ENCODE measurements at places on chromosomes 1 and 21.

GRCh38 chr1:93829061-93829460, 49.9 kb downstream of the DNTTIP2 start:
- H3K27me3 ChIP-seq: no peaks in the 10 kb centered on the region
- H3K36me3 ChIP-seq: peaks cover 5% of the 10 kb centered on the region
- DNase-seq: no peak
- peaks cover 20% of the 10 kb centered on the region for H3K4me1 ChIP-seq
- no peak overlapping the region for H3K4me3 ChIP-seq
- no peak overlapping the region for H3K27ac ChIP-seq

DNA sequence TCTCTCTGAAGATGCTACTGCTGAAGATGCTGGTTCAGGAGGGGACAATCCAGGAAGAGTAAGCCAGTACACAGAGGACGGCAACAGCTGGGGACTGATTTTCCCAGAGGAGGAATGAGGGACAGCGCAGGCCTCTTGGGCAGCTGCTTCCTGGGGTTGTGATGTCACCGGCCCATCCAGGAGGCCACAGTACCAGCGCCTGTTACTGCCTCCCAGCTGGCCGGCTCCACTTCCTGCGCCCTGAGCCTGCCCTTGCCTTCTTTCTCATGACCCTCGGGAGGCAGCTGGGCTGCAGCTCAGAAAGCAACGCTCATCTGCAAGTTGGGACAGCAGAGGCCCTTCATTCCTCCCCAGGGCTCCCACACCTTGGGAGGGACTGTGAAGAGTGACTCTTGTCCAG, 21.9 kb upstream of the ID3 start:
- H3K27me3 ChIP-seq: no peaks in the 10 kb centered on the region
- no peak overlapping the region for H3K27ac ChIP-seq
- peaks cover 34% of the 10 kb centered on the region for H3K4me1 ChIP-seq
- H3K4me3 ChIP-seq: no peak overlapping the region
- H3K36me3 ChIP-seq: no peaks in the 10 kb centered on the region

DNA sequence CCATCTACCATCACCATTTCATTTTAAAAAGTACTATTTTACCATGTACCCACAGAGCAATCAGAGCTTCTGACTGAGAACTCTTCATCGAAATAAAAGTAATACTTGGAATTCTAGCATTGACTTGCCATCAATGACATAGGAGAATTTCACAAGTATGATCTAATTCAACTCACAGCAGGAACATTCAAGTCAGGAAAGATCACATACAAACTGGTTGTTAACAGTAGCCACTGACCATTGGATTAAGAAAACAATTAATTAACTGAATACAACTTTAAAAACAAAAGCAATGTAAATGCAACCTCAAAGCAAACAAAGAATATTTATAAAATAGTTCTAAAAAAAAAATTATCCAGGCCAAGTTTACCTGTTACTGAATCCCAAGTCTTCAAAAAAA, 18.8 kb downstream of the RNF115 start:
- DNase-seq: no peak
- no peaks in the 10 kb centered on the region for H3K27me3 ChIP-seq
- peaks cover 26% of the 10 kb centered on the region for H3K4me1 ChIP-seq
- H3K4me3 ChIP-seq: no peak overlapping the region
- H3K27ac ChIP-seq: no peak overlapping the region

DNA sequence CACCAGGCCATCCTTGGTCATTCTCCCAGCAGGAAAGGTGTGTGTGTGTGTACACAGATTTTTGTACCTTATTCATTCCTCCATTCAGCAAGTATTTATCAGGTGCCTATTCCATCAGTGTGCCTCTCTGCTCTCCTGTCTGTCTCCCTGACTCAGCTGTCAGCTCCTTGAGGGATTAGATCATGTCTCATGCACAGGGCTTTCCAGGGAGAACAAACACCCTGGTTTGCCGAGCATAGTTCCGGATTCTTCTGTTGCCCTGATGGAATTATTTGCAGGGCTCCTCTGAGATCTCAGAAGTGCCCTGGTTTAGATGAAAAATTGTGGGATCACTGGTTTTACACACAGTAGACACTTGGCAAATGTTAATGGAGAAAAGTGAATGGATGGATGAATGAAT, 8.1 kb upstream of the SDHB start:
- no peak overlapping the region for H3K4me3 ChIP-seq
- no peak overlapping the region for H3K27ac ChIP-seq
- no peaks in the 10 kb centered on the region for H3K27me3 ChIP-seq
- no peaks in the 10 kb centered on the region for H3K36me3 ChIP-seq
- no peak for DNase-seq

GRCh38 chr1:10495475-10495817, 20.7 kb downstream of the PEX14 start:
- no peak overlapping the region for H3K4me3 ChIP-seq
- H3K27ac ChIP-seq: no peak overlapping the region
- H3K4me1 ChIP-seq: peaks cover 4% of the 10 kb centered on the region
- no peak for DNase-seq
- H3K27me3 ChIP-seq: no peaks in the 10 kb centered on the region

GRCh38 chr1:81264976-81265375, 535.8 kb upstream of the ADGRL2 start:
- peaks cover 23% of the 10 kb centered on the region for H3K27me3 ChIP-seq
- H3K4me1 ChIP-seq: no peaks in the 10 kb centered on the region
- no peak overlapping the region for H3K27ac ChIP-seq
- DNase-seq: no peak

GRCh38 chr21:38985568-38986378, 180.0 kb downstream of the ETS2 start:
- no peak overlapping the region for H3K4me3 ChIP-seq
- no peaks in the 10 kb centered on the region for H3K36me3 ChIP-seq
- DNase-seq: no peak
- H3K27me3 ChIP-seq: no peaks in the 10 kb centered on the region

GRCh38 chr1:39110882-39111281, 84.7 kb downstream of the NDUFS5 start:
- H3K4me1 ChIP-seq: peaks cover 46% of the 10 kb centered on the region
- no peaks in the 10 kb centered on the region for H3K36me3 ChIP-seq

DNA sequence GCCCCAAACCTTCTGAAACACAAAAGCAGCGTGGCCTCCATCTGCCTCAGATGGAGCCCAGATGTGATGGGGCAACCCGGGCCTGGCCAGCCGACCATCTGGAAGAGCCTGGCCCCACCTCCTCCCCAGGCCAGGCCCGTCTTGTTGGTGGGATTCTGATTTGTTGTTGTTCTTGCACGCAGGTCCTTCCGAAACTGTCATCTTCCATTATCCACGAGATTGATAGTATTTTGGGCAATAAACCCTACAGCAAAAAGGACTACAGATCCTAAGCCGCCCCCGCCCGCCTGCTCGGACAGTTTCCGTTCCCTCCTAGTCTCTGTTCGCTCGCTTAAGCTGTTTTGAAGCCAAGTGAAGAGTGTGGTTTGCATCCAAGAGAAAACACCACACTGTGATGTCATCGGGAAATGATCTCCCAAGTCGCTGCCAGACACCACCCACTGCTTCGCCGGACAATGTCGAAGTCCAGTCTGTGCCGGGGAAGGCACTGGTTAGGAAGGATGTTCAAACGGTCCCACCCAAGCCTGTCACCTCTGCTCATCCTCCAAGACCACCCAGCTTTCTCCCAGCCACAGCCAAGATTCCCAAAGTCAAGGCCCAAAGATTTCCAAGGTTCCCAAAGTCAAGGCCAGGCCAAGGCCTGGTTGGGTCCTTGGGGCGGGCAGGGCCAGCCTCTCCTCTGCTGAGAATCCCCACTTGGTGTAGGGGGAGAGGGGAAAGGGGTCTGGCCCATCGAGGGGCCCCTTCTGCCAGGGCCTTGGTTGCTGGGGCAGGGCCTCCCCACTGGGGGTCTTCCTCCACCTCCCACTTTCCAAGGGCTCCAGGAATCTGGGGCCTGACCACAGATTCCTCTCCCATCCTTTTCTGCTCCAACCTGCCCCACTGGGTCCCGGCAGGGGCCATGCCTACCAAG, 52.9 kb downstream of the KCNAB2 start:
- DNase-seq: no peak
- H3K27ac ChIP-seq: no peak overlapping the region
- H3K36me3 ChIP-seq: no peaks in the 10 kb centered on the region

Data from PC-3 (cell line).